ENCODE measurements at places on chromosomes 2 and 18.

- DNase-seq: no peak
These were observed 563.2 kb upstream of the NRP2 start for GRCh38 chr2:205119136-205119535.

DNA sequence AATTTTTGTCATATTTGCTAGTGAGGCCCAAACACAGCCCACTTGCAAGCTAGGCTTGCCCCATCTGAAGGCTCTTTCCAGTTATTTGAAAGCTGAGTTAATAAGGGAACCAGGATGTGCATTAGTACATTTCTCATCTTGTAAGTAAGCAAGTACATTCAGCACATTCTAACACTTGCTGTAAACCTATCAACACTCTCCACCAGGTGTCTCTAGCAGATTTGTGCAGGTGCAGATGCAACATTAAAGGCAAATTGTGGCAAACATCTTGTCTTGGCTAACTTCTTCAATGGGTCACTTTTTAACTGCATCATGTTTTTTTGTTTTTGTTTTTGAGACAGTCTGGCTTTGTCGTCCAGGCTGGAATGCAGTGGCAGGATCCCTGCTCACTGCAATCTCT, 25.3 kb upstream of the MFSD6 start:
- DNase-seq: peak; percentile 67

- DNase-seq: no peak
These were observed 193.5 kb downstream of the MCFD2 start for GRCh38 chr2:46722142-46722541.

DNA sequence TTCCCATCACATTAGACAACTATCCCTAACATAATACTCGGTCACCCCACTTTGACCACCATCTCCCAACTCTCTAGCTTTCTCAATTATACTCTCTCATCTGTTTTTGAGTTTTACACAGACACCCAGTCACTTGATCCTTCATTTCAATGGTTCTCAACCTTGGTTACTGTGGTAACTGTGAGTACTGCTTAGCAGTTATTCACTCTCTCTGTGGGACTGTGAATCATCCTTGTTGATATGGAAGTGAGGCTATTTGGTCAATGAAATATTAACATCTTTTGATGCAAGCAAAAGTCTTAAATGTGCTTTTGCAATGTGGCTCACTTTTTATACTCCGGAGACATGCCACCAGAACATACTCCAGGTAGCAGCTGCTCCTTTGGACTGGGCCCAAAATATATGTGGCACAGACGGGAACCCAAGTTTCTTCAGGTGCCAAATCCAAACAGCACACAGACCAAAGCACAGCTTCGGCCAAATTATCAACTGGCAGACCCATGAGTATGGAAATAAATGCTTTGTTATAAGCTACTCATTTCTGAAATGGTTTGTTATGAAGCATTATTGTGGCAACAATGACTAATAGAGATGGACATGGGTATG, 75.0 kb upstream of the SLC25A52 start:
- DNase-seq: no peak

DNA sequence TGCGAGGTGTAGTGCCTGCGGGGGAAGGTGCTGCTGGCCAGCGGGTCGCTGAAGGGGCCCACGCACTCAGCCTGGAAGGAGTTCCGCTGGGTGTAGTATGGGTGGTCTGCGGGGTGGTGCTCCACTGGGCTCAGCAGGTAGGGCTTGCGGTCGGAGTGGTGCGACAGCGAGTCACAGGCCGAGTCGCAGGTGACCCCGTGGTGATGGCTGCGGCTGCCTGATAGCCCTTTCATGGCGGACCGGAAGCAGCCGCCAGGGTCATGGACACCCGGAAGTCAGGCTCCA, 429.8 kb downstream of the TGIF1 start:
- no peak for DNase-seq

GRCh38 chr2:55461679-55462078, 42.0 kb upstream of the CCDC88A start:
- no peak for DNase-seq

- no peak for DNase-seq
These were observed 151.7 kb upstream of the GLI2 start for GRCh38 chr2:120583851-120584570.

DNA sequence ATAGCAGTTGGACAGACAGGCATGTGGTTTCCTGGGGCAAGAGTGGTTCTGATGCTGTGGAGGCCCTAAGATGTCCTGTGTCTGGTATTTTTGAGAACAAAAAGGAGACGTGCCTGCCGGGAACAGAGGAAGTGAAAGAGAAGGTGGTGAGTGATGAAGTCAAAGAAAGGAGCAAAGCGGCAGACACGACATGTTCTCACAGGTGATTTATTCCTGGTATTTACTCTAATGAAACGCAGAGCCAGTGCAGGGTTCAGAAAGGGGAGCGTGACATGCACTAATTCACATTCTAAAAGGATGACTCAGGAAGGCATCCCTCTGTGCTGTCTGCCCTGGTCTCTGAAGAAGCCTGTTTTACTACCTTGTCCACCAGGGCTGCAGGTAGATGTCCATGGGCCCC, 211.0 kb downstream of the KCNE4 start:
- DNase-seq: no peak

DNA sequence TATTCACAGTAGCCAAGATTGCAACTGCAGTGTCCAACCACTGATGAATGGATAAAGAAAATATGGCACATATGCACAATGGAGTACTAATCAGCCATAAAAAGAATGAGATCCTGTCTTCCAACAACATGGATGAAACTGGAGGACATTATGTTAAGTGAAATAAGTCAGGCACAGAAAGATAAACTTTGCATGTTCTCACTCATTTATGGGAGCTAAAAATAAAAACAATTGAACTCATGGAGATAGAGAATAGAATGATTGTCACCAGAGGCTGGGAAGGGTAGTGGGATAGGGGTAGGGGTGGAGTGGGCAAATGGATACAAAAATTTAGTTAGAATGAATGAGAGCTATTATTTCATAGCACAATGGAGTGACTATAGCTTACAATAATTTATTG, 305.5 kb upstream of the ETAA1 start:
- DNase-seq: no peak

DNA sequence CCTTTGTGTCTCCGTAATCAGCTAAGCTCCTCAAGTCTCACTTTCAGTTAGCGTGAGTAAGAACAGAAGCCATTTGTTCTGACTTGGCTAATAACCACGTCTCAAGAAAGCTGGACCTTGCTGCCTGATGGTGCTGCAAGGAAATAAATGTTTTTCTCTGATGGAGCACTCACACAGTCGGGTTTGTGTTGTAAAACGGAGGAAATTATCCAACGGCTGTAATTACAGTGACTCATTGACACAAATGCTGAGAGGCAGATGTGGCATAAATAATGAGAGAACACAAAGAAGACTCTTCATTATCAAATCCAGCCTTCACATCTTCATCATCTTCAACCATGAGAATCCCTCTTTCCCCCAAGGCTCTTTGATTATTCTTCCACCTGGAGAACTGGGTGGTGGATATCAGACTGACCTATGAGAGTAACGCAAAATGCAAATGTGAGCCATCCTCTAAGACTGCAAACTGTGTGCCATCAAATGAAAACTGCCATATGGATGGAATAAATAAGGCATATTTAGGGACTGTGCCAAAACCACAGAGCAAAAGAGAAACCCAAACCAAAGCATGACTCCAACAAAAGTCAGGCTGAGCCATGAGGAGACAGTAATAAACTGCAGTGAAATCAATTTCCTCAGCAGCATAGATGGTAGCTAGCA, 252.6 kb downstream of the RND3 start:
- DNase-seq: peak; percentile 29

DNA sequence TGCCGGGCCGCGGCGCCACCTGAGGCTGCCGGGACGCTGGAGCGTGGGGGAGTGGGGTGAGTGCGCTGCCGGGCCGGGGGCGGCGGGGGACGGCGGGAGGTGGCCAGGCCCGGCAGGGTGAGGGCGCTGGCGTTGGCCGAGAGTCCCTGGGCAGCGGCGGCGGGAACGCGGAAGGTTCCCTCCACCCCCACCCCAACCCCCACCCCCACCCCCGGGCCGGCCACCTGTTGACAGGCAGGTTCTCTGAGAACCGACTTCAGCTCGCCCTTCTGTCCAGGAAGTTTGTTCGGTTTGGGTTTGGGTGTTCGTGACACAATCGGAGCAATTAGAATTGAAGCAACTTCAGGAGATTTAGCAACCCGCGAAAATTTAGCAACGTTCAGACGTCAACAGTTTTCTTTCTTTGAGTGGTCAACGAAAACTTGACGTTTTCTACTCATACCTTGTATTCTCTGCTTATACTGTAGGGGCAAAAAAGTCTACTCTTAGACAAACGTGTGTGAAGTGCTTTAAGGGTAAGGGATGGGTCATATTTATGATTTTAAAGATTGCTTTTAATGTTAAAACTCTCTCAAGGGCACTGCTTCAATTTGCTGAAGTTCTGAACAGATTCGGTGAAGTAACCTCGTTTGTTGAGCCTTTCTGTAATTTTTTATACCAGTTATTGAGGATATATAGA, 9.3 kb downstream of the OTX1 start:
- peak; percentile 47 for DNase-seq

DNA sequence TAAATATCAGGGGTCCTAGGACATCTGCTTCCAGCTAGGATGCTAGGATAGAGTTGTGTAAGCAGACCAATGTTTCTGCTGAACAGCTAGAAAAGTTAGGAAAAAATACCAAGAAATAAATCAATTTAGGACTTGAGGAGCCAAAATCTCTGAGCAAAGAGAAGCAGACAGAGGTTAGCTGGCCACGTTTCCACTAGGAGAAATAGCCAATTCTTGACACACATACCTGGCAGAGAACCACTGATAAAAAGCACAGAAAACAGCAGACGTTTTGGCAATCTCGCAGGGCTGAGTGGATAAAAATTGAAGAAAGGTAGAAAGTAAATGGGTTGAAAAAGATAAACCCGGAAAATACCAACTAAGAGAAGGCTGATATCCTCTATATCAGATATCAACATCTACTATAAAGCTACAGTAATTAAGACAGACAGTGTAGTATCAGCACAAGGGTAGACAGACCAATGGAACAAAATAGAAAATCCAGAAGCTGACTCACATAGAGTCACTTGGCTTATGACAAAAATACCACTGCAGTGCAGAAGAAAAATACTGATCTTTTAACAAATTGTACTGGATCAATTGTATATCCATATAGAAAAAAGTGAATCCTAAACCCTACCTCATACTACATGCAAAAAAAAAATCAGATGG, 306.1 kb upstream of the KLHL29 start:
- no peak for DNase-seq

All from large intestine (tissue), 12 donors.